ENCODE measurements at places on chromosomes 1 and 21.

DNA sequence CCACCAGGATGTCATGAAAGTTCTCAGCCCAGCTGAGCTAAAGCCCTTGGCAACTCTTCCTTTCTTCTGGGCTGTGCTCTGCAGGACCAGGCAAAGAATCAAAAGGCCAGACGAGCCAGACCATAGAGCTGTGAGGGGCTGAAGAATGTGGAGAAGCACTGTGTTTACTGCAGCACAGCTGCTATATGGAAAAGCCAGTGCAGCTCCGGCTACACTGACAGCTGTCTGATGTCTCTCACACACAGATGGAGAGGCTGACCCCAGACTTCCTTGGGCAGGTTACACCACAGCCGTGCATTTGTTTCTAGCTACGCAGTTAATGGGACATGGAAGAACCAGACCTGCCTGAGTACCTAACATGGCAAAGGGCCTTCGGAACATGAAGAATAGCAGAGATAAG, 40.3 kb downstream of the CD247 start:
- DNase-seq: no peak

- no peak for DNase-seq
Observed at GRCh38 chr1:65963156-65963888, 170.6 kb downstream of the PDE4B start.

DNA sequence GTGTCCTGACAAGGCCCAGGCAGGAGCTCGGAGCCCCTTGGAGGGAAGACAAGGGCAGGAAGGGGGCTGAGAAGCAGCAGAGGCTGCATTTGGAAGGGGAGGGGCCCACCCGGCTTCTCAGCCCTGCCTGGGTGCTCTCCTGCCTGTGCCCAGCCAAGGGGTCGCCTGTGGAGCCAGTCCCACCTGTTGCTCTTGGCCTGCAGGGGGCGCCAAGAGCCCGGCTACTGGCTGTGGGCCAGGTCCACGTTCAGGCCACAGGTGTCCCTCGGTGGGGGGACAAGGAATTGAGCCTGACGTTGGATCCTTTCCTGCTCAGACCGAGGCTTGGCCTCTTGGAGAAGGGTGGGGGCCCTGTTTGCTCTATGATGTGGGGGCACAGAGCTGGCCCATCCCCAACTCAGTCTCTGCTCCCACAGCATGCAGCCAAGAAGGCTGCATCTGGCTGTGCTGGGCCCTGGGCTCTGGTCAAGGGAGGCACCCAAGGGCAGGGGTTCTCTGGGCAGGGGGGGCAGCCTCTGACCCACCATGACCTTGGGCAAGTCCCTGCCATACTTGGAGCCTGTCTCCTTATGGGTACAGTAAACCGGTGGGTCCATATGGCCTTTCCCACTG, 10.9 kb downstream of the WNT4 start:
- peak; percentile 69 for DNase-seq

DNA sequence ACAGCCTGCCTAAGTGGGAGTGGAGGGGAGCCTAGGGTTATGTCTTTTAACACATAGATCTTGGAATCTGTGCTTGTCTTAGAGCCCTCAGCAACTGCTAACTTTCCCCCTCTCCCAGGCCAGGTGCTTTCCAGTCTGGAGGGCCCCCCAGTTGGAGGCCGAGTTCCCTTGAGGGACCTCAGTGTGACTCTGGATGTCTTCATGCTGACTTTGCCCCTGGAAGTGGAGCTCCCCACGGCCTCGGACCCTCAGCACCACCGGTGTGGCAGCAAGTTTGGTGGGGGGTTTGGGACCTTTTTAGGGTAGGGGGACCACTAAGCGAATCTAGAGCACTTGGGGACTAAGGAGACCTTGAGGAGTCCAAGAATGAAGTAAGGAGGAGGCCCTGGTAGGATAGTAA, 22.9 kb downstream of the HYI start:
- DNase-seq: no peak

- DNase-seq: no peak
Observed at GRCh38 chr1:109826930-109827349, 63.2 kb upstream of the EPS8L3 start.
